Thoracic aorta endothelial cell (primary cell): ENCODE measurements at places on chromosomes 7 and 10. TPM values are rescaled to one million over a fixed set of nuclear protein-coding genes. Genes with fewer than 3 reads are reported as not detected.

The RBM28 gene
- 28.5 and 37.6 TPM in 2 replicates for total RNA-seq

The PIP gene
- total RNA-seq, result not detected in 2 replicates

The ZNF365 gene
- total RNA-seq, result 0.13 and 2.2 TPM in 2 replicates

The GBX1 gene
- not detected in 2 replicates for total RNA-seq

The CFAP69 gene
- 2.0 and 3.5 TPM in 2 replicates for total RNA-seq

The HHEX gene
- 78.8 and 89.9 TPM in 2 replicates for total RNA-seq

The EPHA1 gene
- total RNA-seq, result under 0.01 TPM in 1 of 2 replicates, not detected in the other

The POLR2J gene
- total RNA-seq, result 29.9 and 38.3 TPM in 2 replicates
